GOT3 (cell line): ENCODE measurements at places on chromosomes 1 and 21.

- DNase-seq = no peak
These were observed 140.8 kb downstream of the NFIA start for GRCh38 chr1:61223140-61223539.

DNA sequence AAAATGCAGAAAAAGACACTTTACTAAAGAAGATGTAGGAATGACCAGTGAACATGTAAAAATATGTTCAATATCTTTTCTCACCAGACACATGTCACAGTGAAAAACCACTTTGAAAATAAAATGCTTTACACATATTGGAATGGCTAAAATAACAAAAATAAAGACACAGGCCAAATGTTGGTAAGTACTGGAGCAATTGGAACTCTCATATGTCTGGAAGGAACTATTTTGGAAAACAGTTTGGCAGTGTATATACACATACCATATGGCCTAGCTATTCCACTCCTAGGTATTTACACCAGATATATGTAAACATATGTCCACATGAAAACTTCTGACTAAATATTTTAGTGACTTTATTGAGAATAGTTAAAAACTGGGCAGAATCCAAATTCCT, 927.2 kb downstream of the BRINP3 start:
- no peak for DNase-seq

- DNase-seq = no peak
These were observed 59.6 kb downstream of the HUNK start for GRCh38 chr21:31932470-31932764.

- DNase-seq = no peak
These were observed 9.1 kb downstream of the CDKN2C start for GRCh38 chr1:50978852-50979781.

DNA sequence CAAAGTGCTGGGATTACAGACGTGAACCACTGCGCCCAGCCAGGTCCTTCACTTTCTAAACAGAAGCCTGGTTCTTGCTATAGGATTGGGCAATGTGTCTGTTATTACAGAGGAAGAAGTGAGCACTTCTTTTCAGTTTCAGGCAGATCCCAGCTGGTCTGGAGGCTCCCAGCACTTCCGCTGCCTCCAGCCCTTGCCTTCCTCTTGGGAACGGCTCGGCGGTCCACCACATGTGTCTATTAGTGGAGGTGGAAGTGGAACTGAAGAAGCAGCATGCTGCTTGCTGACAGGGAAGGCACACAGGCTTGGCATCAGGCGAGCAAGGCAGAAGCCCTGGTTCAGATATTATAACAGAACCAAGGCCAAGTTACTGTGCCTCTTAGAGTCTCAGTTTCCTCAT, 17.0 kb downstream of the MKNK1 start:
- DNase-seq = no peak

- no peak for DNase-seq
These were observed 472.0 kb downstream of the SMYD3 start for GRCh38 chr1:246035060-246035541.

GRCh38 chr1:56578138-56578962, 1.0 kb downstream of the PLPP3 start:
- DNase-seq = no peak

GRCh38 chr1:246805135-246805716, 81.0 kb downstream of the SCCPDH start:
- no peak for DNase-seq

GRCh38 chr1:223840254-223840653, 5.5 kb downstream of the TP53BP2 start:
- no peak for DNase-seq

DNA sequence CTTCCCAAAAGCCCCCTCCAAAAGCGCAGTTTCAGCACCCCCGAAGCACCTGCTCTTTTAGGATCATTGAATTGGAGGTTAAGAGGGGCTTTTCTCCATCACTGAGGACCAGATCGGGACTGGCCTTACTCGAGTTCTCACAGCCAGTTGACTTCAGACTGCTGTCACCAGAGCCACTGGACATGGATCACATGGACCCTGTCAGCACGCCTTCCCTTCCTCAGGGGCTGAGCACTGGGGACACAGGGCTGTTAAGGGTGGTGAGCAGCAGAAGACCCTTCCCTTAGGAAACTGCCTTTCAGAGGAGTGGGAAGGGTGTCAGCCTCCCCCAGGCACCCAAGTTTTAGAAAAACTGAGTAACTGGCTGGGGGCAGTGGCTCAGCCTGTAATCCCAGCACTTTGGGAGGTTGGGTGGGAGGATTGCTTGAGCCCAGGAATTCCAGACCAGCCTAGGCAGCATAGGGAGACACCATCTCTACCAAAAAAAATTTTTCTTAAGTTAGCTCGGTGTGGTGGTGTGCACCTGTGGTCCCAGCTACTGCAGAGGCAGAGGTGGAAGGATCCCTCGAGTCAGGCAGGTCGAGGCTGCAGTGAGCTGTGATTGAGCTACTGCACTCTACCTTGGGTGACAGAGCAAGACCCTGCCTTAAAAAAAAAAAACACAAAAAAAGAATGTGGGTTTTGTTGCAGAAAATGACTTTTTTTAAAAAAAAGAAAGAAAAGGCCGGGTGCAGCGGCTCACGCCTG, 584 bp upstream of the FGR start:
- DNase-seq = no peak

- no peak for DNase-seq
These were observed 141.0 kb downstream of the USP25 start for GRCh38 chr21:15870819-15871218.

- no peak for DNase-seq
These were observed 231.0 kb downstream of the SLC35F3 start for GRCh38 chr1:234135501-234135900.

- no peak for DNase-seq
These were observed 46.9 kb downstream of the GIPC2 start for GRCh38 chr1:78092643-78093042.
